ENCODE measurements at places on chromosomes 3 and 15. TPM values are rescaled to one million over a fixed set of nuclear protein-coding genes. Genes with fewer than 3 reads are reported as not detected.

Gene ALG1L2
- not detected for total RNA-seq

Gene CIB2
- total RNA-seq, result 2.2 TPM

Gene TRIM59
- 35.9 TPM for total RNA-seq

Gene MYO1E
- total RNA-seq, result 71.3 TPM

Gene SNX4
- 50.7 TPM for total RNA-seq

Gene DUSP7
- total RNA-seq, result 30.3 TPM

Gene CLDN16
- total RNA-seq, result not detected

DNA sequence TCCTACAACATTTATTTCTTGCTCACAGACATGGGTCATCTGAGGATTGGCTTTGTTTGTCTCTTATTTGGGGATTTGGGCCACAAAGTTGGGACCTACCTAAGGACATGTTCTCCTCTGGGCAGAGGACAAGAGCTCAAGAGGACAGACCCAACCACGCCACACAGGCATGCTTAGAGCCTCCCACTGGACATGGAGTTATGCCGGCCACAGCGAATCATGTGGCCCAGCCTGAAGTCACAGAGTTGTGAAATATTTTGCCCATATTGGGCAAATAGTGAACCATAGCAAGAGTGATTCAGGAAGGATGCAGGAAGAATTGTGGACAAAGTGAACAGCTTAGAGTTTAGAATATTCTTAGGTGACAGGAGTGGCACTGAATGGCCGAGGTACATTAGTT is 9.9 kb downstream of the TRAK1 start:
- peaks cover 26% of the 10 kb centered on the region for H3K4me1 ChIP-seq
- H3K4me3 ChIP-seq, result no peak overlapping the region
- no peak overlapping the region for H3K27ac ChIP-seq

- H3K4me3 ChIP-seq, result no peak overlapping the region
- peaks cover 17% of the 10 kb centered on the region for H3K27me3 ChIP-seq
- peaks cover 4% of the 10 kb centered on the region for H3K4me1 ChIP-seq
Observed at GRCh38 chr3:125967156-125967555, 1.8 kb upstream of the ROPN1B start.

DNA sequence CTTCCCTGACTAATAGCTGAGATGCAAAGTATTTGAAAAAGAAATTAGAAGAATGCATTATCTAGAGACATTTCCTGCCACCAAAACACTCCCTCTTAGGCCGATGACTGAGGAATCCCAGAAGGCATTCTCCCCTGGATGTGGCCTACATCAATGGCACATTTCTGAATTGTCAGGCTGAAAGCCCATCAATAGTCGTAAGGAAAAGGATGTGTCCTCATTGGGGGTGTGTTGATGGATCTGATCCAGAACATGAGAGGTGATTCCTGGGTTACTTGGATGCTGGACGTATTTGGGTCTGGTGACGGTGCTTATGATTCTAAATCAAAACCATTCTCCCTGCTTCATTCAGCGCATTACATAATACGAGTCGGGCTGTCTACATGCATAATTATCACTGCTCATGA is 216.9 kb upstream of the CDIN1 start:
- no peak overlapping the region for H3K27ac ChIP-seq
- no peaks in the 10 kb centered on the region for H3K4me1 ChIP-seq
- H3K4me3 ChIP-seq, result no peak overlapping the region
- H3K36me3 ChIP-seq, result no peaks in the 10 kb centered on the region

GRCh38 chr15:44099671-44100070 is 95.4 kb downstream of the FRMD5 start:
- no peak overlapping the region for H3K4me3 ChIP-seq
- no peaks in the 10 kb centered on the region for H3K36me3 ChIP-seq
- H3K27ac ChIP-seq, result no peak overlapping the region
- H3K27me3 ChIP-seq, result peaks cover 21% of the 10 kb centered on the region
- no peak for DNase-seq
